ENCODE measurements at places on chromosomes 11 and 22. TPM values are rescaled to one million over a fixed set of nuclear protein-coding genes. Genes with fewer than 3 reads are reported as not detected.

DNA sequence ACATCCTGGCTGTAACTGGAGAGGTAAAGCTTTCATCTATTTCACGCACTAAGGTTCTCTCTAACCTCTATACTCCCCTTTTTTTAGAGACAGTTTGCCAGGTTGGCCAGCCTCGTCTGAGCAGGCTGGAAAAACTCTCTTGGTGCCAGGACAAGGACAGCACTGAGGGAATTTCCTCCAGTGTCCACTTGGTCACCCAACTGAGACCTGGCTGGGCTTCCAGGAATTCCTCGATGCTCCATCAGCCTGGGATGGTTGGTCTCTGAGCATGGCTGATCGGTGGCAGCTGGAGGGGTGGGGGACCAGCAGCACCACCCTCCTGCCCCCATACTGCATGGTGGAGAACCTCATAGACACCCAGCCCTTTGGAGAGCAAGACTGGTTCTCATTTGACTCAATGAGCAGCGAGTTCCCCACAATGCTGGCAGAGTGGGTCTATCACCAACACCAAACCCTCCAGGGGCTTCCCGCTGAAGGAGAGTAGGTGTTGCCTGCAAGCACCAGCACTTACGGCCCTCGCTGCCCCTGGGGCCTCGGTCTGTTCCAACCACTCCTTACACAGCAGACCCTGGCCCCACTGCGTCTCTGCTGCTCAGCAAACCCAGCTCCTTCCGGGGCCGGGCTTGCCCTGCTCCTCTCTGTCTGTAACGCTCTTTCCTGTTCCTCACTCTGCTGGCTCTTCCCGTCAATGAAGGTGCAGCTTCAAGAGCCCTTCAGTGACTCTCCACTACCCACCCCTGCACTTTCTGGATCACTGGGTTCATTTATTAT is 122.2 kb downstream of the ST3GAL4 start:
- DNase-seq, result no peak

GRCh38 chr11:94147433-94147845 is 18.8 kb downstream of the PANX1 start:
- DNase-seq, result no peak

DNA sequence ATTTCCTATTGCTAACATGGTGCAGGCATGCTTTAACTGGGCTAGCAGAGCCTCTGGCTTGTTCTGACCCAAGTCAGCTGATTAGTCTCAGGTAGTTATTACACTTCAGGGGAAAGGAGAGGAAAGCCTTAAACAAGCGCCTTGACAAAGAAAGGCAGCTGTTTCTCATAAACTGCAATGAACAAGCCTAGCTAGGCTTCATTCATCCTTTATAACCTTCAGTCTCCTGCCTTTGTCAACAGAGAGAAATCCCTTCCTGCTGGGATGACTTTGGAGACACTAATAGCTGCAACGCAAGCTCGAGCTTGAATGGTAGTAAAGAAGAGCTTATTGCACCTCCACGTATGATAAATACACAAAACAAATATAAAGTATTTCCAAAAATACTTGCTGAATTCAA is 68.4 kb downstream of the CCDC34 start:
- no peak for DNase-seq

DNA sequence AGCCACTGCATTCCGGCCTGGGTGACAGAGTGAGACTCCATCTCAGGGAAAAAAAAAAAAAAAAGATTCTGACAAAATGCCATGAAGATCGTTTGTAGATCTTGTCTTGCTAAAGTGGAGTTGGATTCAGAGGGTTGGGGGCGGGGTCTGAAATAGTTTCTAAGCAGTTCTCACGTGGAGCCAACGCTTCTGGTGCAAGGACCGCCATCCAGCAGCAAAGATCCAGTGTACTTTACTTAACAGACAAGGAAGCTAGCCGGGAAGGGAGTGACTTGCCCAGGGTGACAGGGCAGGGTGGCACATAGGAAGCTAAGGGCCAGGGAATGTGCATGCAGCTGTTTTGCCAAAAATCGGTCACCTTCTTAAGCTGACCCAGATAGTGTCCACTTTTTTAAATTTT is 27.4 kb downstream of the APOL1 start:
- DNase-seq, result no peak

- DNase-seq, result no peak
Measured at GRCh38 chr22:26889802-26890201, 232.4 kb downstream of the MIAT start.

MICAL3 gene
- polyA plus RNA-seq, result 40.3 TPM

SLC25A17 gene
- polyA plus RNA-seq, result 34.3 TPM

LGR4 gene
- 151 TPM for polyA plus RNA-seq

CRELD2 gene
- polyA plus RNA-seq, result 22.2 TPM

ZNRF3 gene
- polyA plus RNA-seq, result 29.6 TPM

Measured in renal cortex interstitium (tissue), 15 donors.